Placental pericyte (primary cell): ENCODE measurements at places on chromosomes 6 and 20. TPM values are rescaled to one million over a fixed set of nuclear protein-coding genes. Genes with fewer than 3 reads are reported as not detected.

Gene BPIFA1
- not detected in 2 replicates for total RNA-seq

Gene NCOA6
- 9.4 and 11.2 TPM in 2 replicates for total RNA-seq

Gene ZSCAN23
- total RNA-seq, result 0.57 and 0.88 TPM in 2 replicates

Gene MICB
- total RNA-seq, result 22.5 and 49.2 TPM in 2 replicates

Gene CPXM1
- 0.72 and 1.5 TPM in 2 replicates for total RNA-seq

Gene CYP24A1
- 0.29 and 0.66 TPM in 2 replicates for total RNA-seq

Gene SNAP91
- total RNA-seq, result under 0.01 TPM in 1 of 2 replicates, not detected in the other

Gene ADGRB3
- total RNA-seq, result 0.29 TPM in 1 of 2 replicates, not detected in the other

Gene OXT
- total RNA-seq, result not detected in 2 replicates

Gene SYTL3
- total RNA-seq, result 1.5 and 3.1 TPM in 2 replicates

Gene COL19A1
- total RNA-seq, result under 0.01 and 1.9 TPM in 2 replicates

Gene HLA-DMA
- total RNA-seq, result 0.14 and 1.5 TPM in 2 replicates

Gene LGSN
- total RNA-seq, result 0.22 TPM in 1 of 2 replicates, not detected in the other

Gene HLA-DQB1
- 0.43 TPM in 1 of 2 replicates, not detected in the other for total RNA-seq

Gene MUC21
- total RNA-seq, result not detected in 2 replicates

Gene PI3
- total RNA-seq, result 0.44 TPM in 1 of 2 replicates, not detected in the other

Gene PPP1R16B
- 0.14 TPM in 1 of 2 replicates, not detected in the other for total RNA-seq

Gene AGER
- 0.29 and 0.66 TPM in 2 replicates for total RNA-seq

Gene RIMS1
- 0.29 TPM in 1 of 2 replicates, not detected in the other for total RNA-seq

Gene CDH26
- total RNA-seq, result not detected in 2 replicates

Gene SGK2
- total RNA-seq, result 0.22 and 0.57 TPM in 2 replicates

Gene EDN3
- total RNA-seq, result 0.14 TPM in 1 of 2 replicates, not detected in the other

Gene TGM2
- 1,446 and 1,516 TPM in 2 replicates for total RNA-seq

Gene MRPL2
- total RNA-seq, result 23.5 and 26.3 TPM in 2 replicates

Gene STK4
- 24.5 and 46.8 TPM in 2 replicates for total RNA-seq

Gene SYCP2
- total RNA-seq, result 0.22 and 1.7 TPM in 2 replicates

Gene GATA5
- total RNA-seq, result not detected in 2 replicates

Gene PAK5
- total RNA-seq, result not detected in 2 replicates

Gene SLC12A5
- under 0.01 TPM in 1 of 2 replicates, not detected in the other for total RNA-seq

Gene ROS1
- under 0.01 TPM in 2 replicates for total RNA-seq

Gene TRIM40
- not detected in 2 replicates for total RNA-seq

Gene OR2B2
- total RNA-seq, result not detected in 2 replicates

Gene CTCFL
- total RNA-seq, result under 0.01 TPM in 1 of 2 replicates, not detected in the other

Gene TBX18
- total RNA-seq, result 8.8 and 16.8 TPM in 2 replicates

Gene MRAP2
- total RNA-seq, result not detected in 2 replicates

Gene ZNF391
- under 0.01 and 0.14 TPM in 2 replicates for total RNA-seq

Gene DYNLT2
- 1.1 and 1.3 TPM in 2 replicates for total RNA-seq

Gene ADGRF5
- 0.22 and 0.86 TPM in 2 replicates for total RNA-seq

Gene PEDS1
- 42.5 and 43.7 TPM in 2 replicates for total RNA-seq
